ENCODE measurements at places on chromosomes 6 and 20. TPM values are rescaled to one million over a fixed set of nuclear protein-coding genes. Genes with fewer than 3 reads are reported as not detected.

Gene NECAB3
- total RNA-seq, result 46.5 TPM

DNA sequence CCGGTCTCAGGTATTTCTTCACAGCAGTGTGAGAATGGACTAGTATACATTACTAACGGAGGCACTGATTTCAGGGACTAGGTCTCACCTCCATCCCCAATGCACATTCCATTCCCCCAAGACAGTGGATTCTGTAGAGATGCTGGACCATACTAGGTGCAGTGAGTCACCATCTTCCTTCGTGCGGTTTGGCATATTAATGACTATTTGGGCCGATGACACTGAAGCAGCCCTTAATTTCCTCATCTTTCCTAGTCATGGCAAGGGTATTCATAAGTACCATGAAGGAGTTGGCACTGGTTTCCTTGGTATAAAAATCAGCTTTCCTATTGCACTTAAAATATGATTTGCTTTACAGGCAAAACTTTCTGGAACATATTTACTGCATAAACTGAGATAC is 121.4 kb upstream of the TRAF3IP2 start:
- no peak for DNase-seq

- DNase-seq, result peak; percentile 95
Measured at GRCh38 chr20:63520504-63520933, at the start of gene PPDPF. TSS of gene PPDPF (plus strand) at chr20:63520765. CDS start at chr20:63521309, 544 bp downstream.

- no peak for DNase-seq
Measured at GRCh38 chr6:37011656-37012378, 6.4 kb downstream of the FGD2 start.

DNA sequence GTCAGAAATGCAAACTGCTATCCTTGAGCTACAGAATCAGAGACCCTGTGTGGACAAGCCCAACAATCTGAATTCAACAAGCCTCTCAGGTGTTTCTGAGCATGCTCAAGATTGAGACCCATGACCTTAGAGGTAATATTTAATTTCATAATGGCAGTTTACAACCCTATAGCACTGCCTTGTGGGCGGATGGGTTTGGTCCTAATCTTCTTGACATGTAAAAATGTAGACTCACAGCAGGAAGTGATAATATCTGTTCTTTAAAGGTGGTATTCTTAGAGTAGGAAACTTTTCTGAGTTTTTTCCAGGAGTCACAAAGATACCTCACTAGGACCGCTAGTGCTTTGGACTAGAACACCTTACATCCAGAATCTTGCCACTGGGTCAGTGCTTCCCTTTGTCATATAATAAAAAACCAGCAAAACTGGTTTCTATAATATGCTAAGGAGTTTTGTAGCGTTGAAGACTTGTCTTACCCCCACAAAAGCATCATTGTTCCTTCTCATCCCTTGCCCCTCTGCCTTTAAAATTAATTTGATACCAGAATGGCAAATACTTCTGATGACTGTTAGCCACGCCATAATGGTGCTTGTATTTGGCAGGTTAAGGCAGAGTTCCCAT is 52.6 kb downstream of the E2F3 start:
- DNase-seq, result no peak

Gene ARFGEF3
- total RNA-seq, result 3.3 TPM

Data from tongue (tissue), 3 donors.